ENCODE measurements at places on chromosomes 2 and 18. TPM values are rescaled to one million over a fixed set of nuclear protein-coding genes. Genes with fewer than 3 reads are reported as not detected.

The SULT1C2 gene
- total RNA-seq = 2.2 TPM

- H3K4me3 ChIP-seq = no peak overlapping the region
- H3K27me3 ChIP-seq = no peaks in the 10 kb centered on the region
- DNase-seq = no peak
- H3K4me1 ChIP-seq = no peaks in the 10 kb centered on the region
- peaks cover 99% of the 10 kb centered on the region for H3K36me3 ChIP-seq
Observed at GRCh38 chr2:127283275-127283674, 10.7 kb downstream of the ERCC3 start.

DNA sequence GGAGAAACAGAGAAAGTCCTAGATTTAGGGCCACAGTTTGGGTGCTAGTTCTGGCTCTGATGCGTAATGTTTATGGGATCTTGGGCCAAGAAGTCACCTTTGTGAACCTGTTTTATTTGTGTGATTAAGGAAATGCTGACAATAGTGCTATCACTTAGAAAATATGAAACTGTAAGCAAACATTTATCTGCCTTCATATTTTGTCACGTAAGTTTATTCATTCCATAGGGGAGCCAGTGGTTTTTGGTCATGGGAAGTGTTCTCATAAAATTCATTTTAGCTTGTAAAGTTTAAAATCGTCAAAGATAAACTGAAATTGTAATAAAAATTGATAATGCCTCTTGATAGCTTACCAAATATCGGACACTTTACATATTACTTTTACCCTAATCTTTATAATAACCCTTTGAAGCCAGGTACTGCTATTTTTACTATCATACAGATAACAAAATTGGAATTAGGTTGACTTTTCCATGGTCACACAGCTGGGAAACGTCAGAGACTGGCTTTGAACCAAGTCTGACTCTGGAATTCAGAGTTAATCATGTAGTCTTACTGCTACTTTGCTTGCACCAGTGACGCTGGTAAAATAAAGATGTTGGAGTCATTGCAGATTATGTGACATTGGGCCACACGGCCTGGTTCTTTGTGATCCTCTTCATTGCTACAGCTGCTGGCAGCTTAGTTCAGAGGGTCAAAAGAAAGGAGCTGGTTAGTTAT, 99.7 kb downstream of the ICA1L start:
- H3K27ac ChIP-seq = no peak overlapping the region
- no peak for DNase-seq
- H3K27me3 ChIP-seq = no peaks in the 10 kb centered on the region
- no peak overlapping the region for H3K4me3 ChIP-seq

The IL36A gene
- not detected for total RNA-seq

- H3K36me3 ChIP-seq = no peaks in the 10 kb centered on the region
- no peak overlapping the region for H3K27ac ChIP-seq
- DNase-seq = no peak
- no peak overlapping the region for H3K4me3 ChIP-seq
- H3K27me3 ChIP-seq = no peaks in the 10 kb centered on the region
- peaks cover 11% of the 10 kb centered on the region for H3K4me1 ChIP-seq
Observed at GRCh38 chr2:207951734-207952470, 73.4 kb downstream of the PLEKHM3 start.

DNA sequence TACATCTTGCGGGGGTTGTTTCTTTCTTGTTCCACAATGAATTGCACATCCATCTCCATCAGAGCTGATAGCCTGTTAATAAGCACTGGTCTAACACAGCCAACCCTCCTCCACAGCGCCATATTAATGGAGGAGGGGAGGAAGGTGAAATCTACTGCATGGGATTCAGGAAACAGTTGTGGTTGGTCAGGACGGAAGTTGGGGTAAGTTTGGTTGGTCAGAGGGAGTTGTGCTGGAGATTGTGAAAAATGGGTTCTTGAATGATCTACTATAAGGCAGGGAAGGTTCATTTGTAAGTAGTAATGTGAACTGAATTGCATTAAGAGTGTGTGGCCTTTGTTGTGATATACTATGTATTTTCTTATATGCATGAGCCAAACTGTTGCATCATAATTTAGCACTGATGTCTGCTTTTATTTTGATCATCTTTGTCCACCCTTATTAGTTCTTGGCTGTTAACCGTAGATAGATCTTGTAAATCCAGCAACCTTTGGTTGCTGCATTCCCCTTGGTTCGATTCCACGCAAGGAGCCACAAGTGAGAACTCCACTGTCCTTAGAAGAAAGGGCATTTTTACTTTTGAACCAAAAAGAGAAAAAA, 150.6 kb upstream of the MAPRE2 start:
- H3K27ac ChIP-seq = no peak overlapping the region
- H3K36me3 ChIP-seq = peaks cover 33% of the 10 kb centered on the region
- no peaks in the 10 kb centered on the region for H3K27me3 ChIP-seq
- DNase-seq = no peak
- no peak overlapping the region for H3K4me3 ChIP-seq

GRCh38 chr2:120539937-120540718, 194.2 kb downstream of the INHBB start:
- no peak overlapping the region for H3K4me3 ChIP-seq
- H3K36me3 ChIP-seq = no peaks in the 10 kb centered on the region
- DNase-seq = no peak
- H3K27ac ChIP-seq = no peak overlapping the region
- no peaks in the 10 kb centered on the region for H3K4me1 ChIP-seq
- no peaks in the 10 kb centered on the region for H3K27me3 ChIP-seq

DNA sequence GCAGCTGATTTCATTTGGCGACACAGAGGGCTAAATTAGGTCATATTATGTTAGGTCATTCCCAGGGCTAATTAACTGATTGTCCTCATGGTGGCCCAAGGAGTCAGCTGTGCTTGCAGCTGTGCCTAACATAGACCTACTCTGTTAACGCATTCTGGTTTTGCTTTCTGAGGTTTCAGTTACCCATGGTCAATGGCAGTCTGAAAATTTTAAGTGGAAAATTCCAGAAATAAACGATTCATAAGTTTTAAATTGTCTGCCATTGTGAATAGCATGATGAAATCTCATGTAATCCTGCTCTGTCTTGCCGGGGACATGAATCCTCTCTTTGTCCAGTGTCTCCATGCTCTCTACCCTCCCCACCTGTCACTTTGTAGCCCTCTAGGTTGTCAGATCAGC, 168.7 kb downstream of the KCNS3 start:
- H3K4me1 ChIP-seq = no peaks in the 10 kb centered on the region
- H3K27me3 ChIP-seq = no peaks in the 10 kb centered on the region
- no peak overlapping the region for H3K27ac ChIP-seq
- H3K36me3 ChIP-seq = 0 out of 2 replicates have a peak, but pooled peaks cover 4% of the 10 kb centered on the region
- no peak overlapping the region for H3K4me3 ChIP-seq

The ST8SIA5 gene
- total RNA-seq = 0.75 TPM

- no peak overlapping the region for H3K27ac ChIP-seq
- H3K4me3 ChIP-seq = no peak overlapping the region
- peaks cover 13% of the 10 kb centered on the region for H3K36me3 ChIP-seq
- DNase-seq = no peak
- no peaks in the 10 kb centered on the region for H3K27me3 ChIP-seq
Observed at GRCh38 chr2:122486086-122486485, 730.6 kb downstream of the TSN start.

DNA sequence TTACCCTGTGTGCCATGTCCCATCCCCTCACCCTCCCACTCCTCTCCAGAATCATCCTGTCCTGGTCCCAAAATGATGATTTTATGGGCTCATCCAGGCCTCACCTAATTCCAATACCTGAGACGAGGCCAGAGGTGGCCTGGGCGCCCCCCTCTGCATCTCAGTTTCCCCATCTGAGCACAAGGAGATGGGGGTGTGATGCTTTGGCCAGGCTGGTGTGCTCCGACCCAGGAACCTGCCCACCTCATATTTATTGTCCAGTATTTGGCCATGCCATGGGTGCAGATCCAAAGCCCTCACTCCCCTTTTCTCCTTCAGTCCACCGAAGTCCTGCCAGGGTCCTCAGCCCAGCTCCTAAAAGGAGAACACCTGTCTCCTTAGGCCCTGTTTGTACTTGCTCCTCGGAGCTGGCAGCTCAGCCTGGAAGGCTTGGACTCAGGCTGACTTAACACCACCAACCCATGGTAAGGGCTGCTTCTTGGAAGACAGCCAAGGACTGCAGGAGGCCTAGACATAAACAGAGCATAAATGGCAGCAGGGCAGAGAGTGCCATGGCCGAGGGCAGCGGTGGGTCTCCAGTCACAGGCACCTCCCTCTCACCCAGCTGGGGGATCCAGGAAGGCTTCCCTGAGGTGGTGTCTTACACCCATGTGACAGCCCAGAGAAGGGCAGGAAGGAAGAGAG, 3.6 kb downstream of the TEX51 start:
- H3K27ac ChIP-seq = no peak overlapping the region
- no peak overlapping the region for H3K4me3 ChIP-seq
- no peaks in the 10 kb centered on the region for H3K27me3 ChIP-seq
- H3K36me3 ChIP-seq = no peaks in the 10 kb centered on the region

The STAT1 gene
- 45.4 TPM for total RNA-seq

The RTN4 gene
- 205 TPM for total RNA-seq

The ATG9A gene
- total RNA-seq = 46.4 TPM

The ASB18 gene
- total RNA-seq = not detected
